ENCODE measurements at places on chromosomes 16 and 17.

DNA sequence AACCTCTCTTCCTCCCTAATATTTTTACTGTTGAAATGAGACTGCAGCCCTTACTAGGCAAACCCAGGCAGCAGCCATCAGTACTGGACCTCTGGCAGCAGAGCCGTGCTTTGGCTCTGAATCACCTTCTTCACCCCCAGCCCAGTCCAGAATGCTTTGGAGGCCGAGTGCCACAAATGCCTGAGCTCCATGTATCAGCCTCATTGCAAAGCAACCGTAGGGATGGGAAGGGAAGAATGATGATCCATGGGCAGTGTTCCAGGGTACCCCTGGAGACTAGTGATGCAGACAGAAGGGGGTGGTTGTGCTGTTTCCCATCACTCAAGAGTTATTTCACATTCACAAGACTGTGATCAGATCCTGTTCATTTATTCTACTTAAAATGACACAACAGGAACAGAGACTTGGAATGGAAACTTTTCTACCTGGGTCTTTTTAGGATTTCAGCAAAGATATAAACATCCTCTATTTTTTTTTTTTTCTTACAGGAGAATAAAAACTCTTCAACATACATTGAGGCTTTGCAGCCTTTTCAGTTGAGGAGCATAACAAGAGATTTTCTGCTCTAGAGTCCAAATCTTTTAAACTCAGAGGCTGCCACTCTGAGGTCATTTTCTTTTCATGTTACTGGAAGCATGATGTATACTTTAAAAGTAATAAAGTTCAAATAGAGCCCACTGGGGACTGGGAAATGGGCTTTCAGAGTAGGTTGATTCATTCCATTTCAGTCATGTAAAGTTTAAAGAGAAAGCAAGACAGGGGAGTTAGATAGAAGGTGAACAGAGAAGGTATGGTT, 138.3 kb downstream of the KCNJ2 start:
- DNase-seq, result no peak

- peak; percentile 92 for DNase-seq
These were observed at the start of gene GSE1 for GRCh38 chr16:85612801-85613603. GSE1 (plus strand) TSS chr16:85613322; CDS start chr16:85613392, 70 bp downstream.

DNA sequence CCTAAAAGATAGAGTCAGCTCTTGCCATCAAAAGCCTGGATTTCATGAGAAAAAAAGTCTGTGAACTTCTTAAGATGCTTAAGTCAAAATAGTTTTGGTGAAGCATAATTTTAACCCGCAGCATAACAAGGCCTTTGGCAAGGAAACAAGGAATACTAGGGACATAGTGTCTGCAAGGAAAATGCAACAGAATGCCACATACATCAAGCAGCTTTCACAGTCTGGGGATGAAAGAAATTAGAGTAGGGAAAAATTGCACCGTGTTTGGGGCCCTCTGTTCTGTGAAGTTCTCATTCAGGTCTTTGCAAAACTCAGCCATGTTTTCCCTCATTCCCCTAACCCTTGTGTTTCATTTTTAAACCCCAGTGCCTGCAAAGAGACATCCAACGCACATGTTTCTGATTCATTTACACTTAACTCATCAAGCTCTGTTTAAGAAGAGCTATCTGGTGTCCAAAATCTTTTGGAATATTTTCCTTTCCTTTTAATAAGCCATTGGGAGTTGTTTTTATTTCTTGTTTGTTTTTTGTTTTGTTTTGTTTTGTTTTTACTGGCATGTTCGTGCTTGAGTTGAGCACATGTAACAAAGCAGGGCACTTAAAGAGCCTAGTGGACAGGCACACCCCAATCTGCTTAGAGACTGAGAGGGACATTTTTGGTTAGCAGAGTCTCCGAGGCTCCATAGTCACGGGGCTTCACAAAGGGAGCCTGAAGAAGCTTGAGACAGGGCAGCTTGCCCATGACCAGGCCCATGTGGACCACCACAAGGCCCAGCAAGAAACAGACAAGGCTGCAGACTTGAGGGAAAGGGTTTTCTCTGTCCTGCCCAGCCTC, 116.5 kb downstream of the ANKFN1 start:
- no peak for DNase-seq

DNA sequence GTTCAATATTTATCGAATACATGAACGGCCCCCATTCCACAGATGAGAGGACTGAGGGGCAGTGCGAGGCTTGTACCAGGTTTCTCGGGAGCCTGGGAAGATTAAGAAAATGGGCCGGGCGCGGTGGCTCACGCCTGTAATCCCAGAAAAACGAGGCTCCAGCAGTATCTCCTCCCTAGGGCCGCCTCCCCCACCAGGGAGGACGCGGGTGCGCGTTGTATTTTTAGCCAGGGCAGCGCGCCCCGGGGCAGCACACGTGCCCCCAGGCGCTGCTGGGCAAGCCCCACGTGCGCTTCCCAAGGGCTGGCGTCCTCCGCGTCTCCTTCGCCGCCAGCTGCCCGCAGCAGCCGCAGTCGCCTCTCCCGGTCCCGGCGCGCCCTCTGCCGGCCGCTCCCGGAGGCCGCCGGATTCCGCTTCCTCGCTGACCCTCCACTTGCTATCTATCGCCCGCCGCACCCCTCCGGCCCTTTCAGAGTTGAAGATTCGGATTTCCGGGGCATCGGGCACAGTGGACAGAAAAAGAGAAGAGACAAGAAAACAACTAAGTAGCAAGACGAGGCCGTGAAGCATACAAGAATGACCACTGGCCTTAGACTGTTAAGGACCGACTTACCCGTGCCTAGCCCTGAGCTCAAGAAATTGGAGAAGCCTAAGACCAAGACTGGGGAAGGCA, 1.9 kb upstream of the YBX2 start:
- peak; percentile 94 for DNase-seq

DNA sequence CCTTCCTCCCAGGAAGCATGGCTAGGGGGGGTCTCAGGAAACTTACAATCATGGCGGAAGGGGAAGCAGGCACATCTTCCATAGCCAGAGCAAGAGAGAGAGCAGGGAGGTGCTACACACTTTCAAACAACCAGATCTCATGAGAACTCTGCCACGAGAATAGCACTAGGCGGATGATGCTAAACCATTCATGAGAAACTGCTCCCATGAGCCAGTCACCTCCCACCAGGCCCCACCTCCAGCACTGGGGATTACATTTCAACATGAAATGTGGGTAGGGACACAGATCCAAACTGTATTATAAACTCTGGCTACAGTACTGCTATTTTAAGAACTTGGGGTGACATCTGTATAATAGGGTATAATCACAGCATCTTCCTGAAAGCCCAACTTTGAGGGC, 83.1 kb upstream of the CACNG5 start:
- DNase-seq, result no peak

DNA sequence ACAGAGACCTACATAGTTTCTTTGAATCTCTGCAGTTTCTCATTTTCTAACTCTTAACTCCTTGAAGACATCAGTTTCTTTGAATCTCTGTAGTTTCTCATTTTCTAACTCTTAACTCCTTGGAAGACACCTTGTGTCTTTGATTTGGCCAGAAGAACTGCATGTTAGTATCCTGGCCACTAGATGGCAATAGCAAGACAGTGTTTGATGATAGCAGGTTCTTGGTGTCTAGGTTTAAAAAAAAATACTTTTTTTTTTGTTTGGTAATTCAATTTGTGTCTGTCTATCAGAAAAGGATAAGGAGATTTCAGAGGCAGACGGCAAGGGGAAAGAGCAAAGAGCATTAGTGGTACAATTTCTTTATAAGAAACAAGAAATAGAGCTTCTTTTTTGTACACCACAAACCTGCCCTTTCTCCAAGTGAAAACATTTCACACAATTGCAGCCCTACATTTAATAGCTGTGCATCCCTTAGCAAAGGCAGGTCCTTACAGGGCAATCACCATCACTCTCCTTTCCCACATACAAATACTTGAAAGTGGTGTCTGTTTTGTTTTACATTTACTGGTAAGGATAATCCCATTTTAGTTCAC, 1324.9 kb upstream of the CDH8 start:
- DNase-seq, result peak; percentile 12

- DNase-seq, result peak; percentile 15
These were observed 35.2 kb upstream of the ATP2C2 start for GRCh38 chr16:84332975-84333684.

DNA sequence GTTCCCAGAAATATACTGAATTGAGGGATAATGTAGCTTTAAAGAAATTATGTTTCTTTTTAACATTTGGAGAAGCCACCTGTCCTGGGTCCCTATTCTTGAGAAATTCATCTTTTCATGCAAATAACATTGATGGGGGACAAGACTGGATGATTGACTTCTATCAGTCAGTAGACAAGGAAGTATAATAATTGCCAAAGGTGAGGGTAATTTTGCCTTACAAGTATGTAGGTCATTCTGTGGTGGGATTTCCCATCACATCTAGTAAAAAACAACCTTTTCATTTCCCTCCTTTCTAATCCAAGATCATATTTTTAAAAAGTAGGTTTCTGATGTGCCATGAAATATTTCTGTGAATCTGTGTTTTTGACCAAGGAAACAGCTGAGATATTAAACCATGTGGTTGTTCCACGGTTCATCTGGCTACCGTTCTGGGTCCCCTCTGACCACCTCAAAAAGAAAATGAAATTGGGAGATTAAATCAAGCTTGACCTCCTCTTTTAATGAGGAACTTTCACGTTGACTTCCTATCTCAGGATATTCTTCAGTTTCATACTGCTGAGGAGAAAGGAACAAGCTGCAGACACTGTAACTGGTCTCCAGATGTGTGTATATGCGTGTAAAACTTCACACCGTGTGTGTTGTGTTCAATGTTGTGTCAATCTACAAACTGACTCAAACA, 138.6 kb downstream of the MAP2K6 start:
- DNase-seq, result no peak

DNA sequence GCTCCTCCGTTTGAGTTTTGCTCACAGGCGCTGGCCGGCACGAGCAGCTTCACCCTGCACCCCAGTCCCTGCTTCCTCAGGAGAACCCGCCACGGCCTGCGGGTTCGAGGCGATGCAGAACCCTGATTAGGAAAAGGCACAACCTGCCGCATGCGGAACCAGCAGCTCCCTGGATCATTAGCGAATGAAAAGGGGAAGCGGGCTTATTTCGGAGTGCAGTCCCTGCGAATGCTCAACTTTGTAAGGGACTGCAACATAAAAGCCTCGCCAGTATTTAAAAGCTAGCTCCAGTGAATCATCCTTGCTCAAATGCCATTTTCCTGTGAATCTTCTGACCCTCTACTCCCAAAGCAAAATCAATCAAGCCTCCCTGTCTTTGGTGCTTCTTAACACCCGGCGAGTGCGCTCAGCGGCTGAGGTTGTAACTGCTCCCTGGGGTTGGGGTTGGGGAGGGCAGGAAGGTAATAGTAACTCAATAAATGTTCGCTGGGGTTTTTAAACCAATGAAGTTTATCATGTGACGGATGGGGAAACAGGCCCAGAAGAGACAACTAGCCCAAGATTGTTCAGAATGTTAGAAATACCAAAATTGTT, 678 bp upstream of the AKAP10 start:
- DNase-seq, result no peak

- DNase-seq, result no peak
These were observed 11.8 kb downstream of the MAP2K3 start for GRCh38 chr17:21296097-21297025.

DNA sequence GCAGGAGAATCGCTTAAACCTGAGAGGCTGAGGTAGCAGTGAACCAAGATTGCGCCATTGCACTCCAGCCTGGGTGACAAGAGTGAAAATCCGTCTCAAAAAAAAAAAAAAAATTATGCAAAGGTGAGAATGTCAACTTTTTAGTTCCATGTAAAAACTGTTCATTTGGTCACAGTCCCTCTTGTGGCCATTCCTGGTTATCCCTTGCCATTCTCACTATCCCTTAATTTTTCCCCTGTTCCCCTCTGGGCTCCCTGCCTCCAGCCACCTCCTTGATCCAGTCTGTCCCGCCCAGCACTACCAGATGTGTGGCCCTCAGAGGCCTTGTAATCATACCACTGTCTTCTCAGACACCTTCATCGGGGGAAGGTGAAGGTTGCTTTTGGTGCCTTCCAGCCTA, 23.4 kb downstream of the DCAF7 start:
- DNase-seq, result no peak

DNA sequence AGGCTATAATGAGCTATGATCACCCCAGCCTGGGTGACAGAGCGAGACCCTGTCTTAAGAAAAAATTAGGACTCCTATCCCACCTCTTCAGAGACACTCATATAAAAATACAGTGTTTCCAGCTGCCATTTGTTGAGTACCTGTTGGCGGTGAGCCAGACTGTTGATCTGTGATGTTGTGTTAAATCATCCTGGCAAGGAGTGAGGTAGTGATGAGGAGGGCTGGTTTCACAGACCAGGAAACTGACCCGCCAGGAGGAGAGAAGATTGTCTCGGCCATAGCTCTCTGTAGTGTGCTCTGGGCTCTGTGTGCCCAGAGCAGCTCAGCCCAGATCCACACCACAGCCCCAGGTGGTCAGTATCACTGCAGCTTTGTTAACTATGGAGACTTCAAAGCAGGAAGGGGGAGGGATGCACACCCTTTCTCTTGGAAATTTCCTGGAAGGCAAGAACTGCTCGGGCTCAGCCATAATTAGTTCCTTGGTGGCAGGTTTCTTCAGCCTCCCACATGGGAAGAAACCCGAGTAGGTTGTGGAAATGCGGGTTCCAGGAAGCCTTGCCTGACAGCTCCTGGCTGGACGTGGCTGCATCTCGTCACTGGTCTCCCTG, 343.0 kb downstream of the SNX29 start:
- DNase-seq, result no peak

All from nephron progenitor cell (in vitro differentiated cells).